Ureter (tissue), 1 donor: ENCODE measurements at places on chromosomes 13 and 19. TPM values are rescaled to one million over a fixed set of nuclear protein-coding genes. Genes with fewer than 3 reads are reported as not detected.

The CGB3 gene
- not detected for total RNA-seq

GRCh38 chr13:72430923-72431322 lies 296.5 kb downstream of the MZT1 start:
- DNase-seq: no peak

- DNase-seq: no peak
Measured at GRCh38 chr13:40094056-40094455, 438.6 kb downstream of the COG6 start.

DNA sequence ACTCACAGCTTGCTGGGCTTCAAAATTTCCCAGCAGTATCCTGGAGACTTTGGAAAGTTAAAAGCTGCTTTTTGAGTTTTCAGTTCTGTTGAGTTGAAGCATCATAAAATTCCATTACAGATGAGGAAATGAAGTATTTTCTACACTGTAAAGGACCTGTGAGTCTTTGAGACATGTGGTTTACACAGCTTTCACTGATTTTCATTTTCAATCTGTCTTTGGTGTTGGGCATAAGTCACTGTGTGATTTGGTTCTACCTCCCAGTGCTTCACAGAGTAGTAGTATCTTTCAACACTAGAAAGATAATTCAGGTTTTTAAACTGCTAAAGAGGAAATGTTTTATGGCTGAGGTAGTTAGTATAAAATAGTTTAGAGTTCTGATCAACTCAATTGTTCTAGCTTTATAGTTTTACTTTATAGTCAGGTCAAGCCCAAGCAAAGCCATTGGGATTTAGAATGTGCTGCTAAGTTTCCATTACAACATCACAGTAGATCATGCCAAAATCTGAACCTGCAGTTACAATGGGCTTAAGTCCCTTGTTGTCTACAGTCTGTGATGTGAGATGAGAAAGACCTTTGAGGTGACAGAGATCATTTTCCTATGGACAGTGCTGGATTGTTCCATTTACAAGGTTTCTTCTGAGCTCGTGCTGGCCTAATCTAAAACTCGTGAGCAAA lies 161.6 kb downstream of the FLT1 start:
- DNase-seq: no peak

The ZNF737 gene
- total RNA-seq: 65.6 TPM

The SYNE4 gene
- total RNA-seq: 4.1 TPM

DNA sequence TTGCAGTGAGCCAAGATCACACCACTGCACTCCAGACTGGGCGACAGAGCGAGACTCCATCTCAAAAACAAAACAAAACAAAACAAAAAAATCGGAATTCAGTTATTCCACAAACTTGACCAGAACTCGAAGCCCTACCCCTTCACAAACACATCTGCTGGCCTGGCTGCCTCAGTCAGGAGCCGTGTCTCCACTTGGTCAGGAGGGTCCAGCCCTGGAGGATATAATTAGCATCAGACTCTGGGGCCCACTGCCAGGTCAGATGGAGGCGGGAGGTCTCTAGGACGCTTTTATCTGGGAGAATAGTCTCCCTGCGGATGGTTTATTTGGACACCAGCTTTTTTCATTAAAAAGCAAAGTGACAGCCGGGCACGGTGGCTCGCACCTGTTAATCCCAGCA lies 8.0 kb downstream of the ELL start:
- no peak for DNase-seq

GRCh38 chr19:3692141-3693024 lies 7.9 kb downstream of the PIP5K1C start:
- no peak for DNase-seq

DNA sequence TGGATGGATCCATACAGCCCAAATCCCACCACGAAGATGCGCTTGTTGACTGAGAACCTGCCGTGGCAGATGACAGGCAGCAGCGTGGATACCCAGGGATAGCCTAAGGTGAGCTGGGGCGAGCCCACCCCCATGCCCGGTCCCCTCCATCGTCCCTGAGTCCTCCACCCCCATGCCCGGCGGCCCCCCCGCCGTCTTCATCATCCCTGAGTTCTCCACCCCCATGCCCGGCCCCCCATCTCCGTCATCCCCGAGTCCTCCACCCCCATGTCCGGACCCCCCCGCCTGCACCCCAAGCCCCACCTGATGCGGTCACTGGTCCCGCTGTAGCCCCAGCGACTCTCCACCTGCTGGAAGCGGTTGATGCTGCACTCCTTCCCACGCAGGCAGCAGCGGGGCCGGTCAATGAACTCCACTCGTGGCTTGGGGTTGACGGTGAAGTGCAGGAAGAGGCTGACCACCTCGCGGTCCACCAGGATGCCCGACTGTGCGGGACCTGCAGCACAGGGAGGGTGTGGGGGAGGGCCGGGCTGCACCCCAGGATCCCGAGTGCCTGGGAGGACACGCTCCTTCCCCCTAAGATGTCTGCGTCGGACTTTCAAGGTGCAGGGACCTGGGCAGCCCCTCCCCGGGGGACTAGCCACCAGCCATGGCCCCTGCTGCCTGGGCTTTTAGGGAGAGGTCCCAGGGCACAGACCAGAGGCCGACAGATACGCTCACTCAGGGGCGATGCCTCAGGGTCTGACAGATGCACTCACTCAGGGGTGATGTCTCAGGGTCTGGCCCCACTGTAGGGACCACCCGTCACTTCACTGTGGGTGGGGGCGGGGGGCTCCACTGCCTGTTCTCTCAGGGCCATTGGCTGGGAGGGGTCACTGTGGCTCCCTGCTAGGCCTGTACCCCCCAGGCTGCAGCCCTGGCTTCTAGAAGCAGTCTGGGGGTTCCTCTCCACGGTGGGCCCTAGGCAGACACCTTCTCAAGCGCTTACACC lies 28.0 kb downstream of the BTBD2 start:
- DNase-seq: no peak

The PTPRS gene
- total RNA-seq: 163 TPM

The TTC9B gene
- total RNA-seq: not detected

DNA sequence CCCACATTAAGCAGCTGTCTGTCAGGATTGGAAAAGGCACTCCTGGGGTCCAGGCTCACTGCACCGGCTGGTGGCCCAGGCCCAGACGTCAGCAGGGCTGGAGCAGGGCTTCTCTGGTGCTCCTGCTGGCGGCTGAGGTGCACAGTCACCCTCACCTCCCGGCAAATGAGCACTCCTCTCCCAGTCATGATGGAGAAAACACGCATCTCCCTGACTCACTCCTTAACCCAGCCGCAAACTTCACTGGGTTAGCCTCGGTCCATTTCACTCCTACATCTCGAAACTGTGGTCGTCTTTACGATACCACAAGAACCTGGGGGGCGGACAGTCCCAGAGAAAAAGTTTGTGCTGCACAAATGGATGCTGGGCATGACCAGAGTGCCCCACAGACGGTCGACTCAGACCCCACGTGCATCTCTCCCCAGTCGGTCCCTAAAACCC lies 3.3 kb upstream of the RASA3 start:
- DNase-seq: no peak

The PSG11 gene
- not detected for total RNA-seq

DNA sequence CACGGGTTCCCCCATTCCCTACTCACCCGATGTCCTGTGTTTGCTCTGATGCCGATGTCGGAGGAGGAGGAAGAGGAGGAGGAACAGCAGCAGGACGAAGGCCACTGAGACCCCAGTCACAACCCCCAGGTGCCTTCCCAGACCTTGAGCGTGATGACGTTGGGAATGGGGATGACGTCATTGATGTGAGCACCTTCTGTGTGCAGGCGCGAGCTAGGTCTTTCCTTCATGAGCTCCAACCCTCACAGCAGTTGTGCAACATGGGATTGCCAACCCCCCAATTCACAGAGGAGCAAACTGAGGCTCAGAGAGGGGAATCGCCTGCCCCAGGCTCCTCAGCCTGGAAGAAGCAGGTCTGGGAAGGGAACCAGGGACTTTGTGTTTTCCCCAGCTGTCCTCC lies 4.2 kb downstream of the LILRB5 start:
- peak; percentile 29 for DNase-seq

DNA sequence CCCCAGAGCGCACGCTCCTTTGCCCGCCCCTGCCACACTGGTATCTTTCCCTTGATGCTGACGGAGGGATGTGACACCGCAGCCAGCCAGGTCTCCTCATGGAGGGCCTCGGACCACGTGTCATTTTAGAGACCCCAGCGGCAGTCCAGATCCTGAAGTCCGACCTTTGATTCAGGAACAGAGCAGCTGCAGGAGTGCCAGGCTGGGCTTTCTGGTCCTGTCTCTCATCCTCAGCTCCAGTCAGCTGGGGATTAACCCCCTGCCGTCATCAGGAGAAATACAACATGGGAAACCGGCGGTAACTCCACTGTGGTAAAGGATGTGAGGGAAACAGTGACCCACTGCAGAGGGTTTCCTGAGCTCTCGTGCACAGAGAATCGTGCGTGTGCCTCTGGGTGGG lies 140.6 kb downstream of the SIPA1L3 start:
- DNase-seq: no peak

DNA sequence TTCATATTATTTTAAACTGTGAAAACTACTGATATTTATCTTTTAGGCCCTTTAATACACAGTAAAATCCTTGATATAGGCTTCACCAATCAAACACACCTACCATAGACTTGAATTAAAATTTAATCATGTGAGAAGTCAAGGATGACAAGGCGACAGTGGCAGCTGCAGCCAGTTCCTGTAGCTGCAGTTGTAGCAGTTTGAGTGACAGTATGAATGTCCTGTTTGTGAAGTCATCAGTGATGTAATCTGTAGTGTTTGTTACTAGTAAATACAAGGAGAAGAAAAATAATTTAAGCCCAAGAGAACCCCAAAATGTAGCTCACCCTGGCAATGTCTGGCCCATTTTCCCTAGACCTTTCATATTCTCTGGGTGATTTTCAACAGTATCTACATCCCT lies 897.0 kb downstream of the SLITRK6 start:
- no peak for DNase-seq

DNA sequence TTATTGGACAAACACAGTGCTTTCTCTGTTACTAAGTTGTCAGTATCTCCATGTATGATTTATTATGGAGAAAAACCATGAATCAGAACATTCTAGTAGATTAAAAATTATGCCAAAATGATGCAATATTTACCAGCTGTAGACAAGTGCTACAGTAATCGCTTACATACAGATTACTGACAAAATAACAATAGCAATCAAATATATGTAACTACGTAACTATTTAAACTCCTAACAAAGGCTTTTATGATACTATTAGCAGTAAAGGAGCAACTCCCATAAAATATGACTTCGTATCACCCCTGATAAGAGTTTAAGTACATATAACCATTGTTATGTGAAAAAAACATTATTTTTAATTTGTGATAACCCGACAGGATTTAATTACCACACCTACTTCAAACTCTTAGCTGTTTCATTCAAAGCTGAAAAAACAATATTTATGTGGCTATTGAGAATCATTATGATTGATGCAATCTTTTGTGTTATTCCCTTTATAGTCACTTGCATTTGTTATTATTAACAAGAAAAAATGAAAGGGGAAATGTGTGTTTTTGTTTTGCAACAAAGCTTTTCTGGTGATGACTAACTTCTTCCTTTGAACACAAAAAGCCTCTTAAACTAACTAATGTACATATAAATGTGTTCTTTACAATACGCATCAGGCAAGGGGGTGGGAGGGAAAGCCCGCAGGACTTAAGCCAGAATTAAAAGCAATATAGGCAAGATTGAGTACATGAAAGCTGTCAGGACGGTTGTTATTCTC lies 147.4 kb downstream of the ABCC4 start:
- no peak for DNase-seq

DNA sequence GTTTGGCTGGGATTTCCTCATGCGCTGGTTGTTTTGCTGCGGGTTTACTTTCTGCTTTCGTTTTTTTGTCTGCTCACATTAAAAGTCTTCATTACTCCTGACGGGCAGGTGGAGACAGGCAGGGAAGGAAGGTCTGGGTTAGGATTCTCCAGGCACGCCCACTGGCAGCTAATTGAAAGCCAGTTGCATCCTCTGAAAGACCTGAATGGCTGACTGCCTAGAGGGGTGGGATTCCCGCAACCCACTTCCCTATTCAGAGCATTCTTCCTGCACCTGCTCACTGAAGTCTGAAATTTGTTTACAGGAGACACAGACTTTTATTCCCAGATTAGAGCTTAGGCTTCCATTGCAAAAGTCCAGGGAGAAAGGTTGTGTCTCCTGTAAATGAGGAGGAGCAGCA lies 172.0 kb downstream of the UQCRFS1 start:
- DNase-seq: no peak

- no peak for DNase-seq
Measured at GRCh38 chr13:45219938-45220375, 19.1 kb upstream of the KCTD4 start.

DNA sequence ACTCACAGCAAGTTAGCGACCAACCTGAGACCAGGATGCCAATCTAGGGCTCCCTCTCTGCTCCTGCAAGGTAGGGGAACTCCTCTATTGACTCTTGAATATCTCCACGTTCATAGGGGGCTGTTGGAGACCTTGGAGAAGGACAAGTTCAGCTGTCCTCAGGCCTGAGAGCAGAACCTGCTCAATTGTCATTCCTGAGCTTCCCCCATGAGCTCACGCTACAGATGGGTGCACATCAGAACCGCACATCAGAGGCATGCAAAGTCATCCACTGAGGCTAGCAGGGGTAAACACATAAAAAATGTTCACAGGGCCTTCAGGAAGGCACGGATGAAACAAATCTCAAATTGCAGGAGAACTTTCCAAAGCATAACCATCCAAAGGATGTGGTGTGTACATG lies 168.8 kb upstream of the ZNF507 start:
- DNase-seq: no peak

DNA sequence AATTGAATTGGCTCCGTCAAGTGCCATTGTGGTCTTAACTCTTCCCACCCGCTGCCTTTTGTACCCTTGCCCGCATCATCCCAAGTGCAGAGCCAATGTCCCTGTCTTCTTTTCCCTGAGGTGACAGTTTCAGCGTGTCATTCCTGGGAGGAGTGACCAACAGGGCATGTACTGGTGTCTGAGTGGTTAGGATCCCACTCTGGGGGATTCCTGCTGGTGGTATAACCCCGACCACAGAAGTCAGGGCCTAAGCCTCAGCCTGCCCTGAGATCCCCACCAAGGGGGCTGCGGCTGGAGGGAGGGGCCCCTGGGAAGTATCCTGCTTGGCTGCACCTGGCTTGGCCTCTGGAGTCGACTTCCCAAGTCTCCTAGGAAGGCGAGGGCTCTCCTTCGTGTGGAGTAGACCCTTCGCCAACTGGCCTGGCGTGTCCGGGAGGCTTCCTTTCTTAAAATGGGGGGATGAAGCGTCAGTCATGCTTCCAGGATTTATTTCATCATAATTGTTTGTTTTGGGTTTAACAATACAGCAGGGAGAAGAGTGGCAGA lies 40.6 kb downstream of the NFIX start:
- DNase-seq: no peak

The AP2A1 gene
- total RNA-seq: 66.6 TPM

The PGLYRP1 gene
- total RNA-seq: not detected

DNA sequence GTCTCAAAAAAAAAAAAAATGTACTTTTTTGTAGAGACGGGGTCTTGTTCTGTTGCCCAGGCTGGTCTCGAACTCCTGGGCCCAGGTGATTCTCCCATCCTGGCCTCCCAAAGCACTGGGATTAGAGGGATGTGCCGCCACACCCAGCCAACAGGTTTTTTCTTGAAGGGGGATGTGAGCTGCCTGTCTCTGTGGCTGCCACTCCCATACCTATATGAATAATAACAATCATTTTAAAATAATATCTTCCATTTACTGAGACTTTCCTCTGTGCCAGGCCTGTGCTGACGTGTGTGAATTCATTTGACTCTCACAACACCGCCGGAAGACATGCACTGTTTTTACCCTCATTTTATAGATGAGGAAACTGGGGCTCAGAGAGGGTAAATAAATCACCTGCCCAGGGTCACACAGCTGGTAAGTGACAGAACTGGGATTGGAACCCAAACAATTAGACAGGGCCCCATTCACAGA lies 7.2 kb upstream of the BCL3 start:
- DNase-seq: no peak

The EXOC3L2 gene
- 7.2 TPM for total RNA-seq

- no peak for DNase-seq
Measured at GRCh38 chr19:4113398-4114088, 10.4 kb downstream of the MAP2K2 start.
